C1 segment of cervical spinal cord (tissue), 14 donors: ENCODE measurements at places on chromosomes 6 and 20.

GRCh38 chr6:158475344-158476302, 84.3 kb upstream of the TMEM181 start:
- no peak for DNase-seq

- DNase-seq: peak; percentile 62
Measured at GRCh38 chr6:11094411-11094851, 797 bp downstream of the SMIM13 start.

DNA sequence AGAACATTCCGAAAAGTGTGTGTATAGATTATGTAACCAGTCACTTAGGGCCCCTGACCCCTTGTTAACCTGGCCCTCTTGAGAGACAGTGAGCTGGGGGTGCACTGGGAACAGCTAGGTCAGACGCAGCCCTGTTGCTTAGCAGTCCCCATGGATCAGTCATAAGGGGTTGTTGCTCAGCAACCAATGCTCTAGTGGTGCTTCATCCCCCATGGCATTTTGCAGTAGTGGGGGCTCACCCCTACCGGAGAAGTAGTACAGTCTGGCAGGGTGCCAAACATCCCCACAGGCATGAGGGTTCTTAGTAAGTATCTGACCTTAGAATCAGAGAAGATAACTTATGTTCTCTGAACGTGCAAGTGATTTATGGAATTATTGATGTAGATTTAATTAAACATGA, 12.3 kb downstream of the PKIB start:
- no peak for DNase-seq

DNA sequence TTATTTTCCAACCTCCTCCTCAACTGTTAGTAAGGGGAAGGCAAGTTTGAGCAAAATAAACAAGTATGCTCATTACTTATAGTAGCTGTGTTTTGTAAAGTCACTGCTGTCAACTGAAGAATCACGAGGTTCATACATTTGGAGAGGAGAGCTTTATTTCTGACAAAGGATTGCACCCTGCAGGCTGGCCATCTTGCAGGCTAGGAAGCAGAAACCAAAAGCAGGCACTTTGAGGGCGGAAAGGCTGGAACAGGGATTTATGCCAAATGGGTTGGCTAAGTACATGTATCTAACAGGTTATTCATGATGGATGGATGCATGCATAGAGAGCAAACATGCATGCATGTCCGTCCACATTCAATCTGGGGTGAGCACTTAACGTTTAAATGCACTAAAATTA, 46.7 kb downstream of the PSMB1 start:
- DNase-seq: no peak

DNA sequence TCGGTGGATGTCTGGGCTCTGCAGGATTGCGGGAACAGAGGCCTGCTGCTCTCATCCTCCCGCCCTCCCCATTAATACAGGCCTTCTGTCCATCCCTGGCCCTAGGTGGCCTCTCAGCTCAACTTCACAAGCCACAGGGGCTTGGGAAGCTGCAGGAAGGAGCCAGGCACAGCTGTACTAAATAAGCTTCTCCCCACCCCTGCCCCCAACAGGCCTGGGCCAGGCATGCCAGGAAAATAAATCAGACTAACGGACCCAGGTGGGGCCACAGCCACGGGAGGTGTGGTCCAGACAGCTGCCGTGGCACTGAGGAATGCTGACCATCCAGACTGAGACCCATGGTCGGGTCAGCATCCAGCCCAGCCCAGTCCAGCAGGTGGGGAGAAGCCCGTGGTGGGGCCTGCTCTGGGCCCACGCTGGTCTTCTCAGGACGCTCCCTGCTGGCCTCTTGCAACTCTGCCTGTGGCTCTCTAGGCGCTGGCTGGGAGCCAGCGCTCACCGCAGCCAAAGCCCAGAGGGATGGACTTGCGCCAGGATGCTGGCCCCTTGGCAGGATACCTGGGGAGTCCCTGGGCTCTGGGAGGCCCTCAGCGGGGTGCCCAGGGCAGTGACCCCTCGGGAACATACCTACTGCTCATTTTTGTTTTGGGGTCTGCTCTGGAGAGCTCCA, 8.6 kb upstream of the YTHDF1 start:
- no peak for DNase-seq

DNA sequence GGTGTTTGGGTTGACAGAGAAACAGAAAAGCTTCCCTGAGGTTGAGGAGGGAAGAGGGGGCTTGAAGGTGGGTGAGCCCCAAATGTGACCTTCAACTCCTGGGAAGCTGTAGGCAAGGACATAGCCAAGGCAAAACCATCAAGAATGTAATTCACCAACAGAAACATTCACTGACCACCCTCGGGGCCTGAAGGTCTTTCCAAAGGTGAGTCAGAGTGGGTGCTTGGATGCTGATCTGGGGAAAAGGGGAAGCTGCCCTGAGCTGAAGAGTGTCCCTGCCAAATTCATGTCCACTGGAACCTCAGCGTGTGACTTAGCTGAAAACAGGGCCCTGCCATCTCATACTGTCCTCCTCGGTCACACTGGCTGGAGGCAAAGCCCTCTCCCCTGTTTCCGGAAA, 234.2 kb upstream of the SULF2 start:
- no peak for DNase-seq

DNA sequence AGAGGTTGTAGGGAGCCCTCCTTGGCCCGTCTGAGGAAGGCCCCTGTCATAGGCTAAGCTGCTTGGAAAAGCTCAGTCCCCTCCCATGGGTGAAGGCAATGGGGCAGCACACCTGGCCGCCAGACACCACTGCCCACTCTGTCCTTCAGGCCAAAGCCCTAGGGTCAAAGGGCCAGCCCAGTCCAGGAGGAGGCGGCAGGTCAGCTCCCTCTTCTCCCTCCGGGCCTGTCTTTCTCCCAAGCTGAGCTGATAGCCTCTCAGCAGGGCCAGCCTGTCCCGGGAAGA, 5.1 kb upstream of the CLPSL2 start:
- DNase-seq: no peak

DNA sequence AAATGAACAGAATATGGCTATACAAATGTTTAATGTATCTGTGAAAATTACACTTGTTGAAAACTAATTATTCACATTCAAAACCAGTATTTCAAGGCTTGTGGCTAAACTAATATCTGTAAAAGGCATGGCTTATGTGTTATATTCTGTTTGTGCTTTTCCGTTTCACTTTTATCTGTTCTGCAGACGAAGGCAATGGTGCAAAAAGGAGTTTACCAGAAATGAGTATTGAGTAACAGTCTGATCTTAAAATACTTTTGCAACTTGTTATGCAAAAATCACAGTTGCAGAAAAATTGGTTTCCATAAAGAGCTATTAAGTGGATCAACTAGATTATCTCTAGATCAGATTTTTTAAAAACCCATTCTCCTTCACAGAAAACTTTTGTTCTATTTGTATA, 9.4 kb upstream of the STX11 start:
- no peak for DNase-seq

GRCh38 chr6:25966711-25967110, 4.1 kb downstream of the TRIM38 start:
- no peak for DNase-seq

GRCh38 chr6:84804720-84805119, 40.3 kb upstream of the TBX18 start:
- DNase-seq: no peak

- DNase-seq: no peak
Measured at GRCh38 chr20:43102394-43102793, 87.3 kb downstream of the PTPRT start.
